ENCODE measurements at places on chromosomes 5 and 9. TPM values are rescaled to one million over a fixed set of nuclear protein-coding genes. Genes with fewer than 3 reads are reported as not detected.

Gene HTR4
- not detected for total RNA-seq

Gene CSF1R
- 0.17 TPM for total RNA-seq

Gene IRX1
- total RNA-seq: not detected

Gene PTBP3
- total RNA-seq: 102 TPM

Gene VAV2
- 33.2 TPM for total RNA-seq

Gene TMEM252
- total RNA-seq: not detected

Gene STC2
- 97.3 TPM for total RNA-seq

Gene PCDHB7
- not detected for total RNA-seq

Gene CEL
- total RNA-seq: 6.9 TPM

Gene DEPDC1B
- total RNA-seq: 39.7 TPM

Gene TSLP
- total RNA-seq: 0.34 TPM

Gene NMUR2
- total RNA-seq: not detected

Gene C7
- 0.74 TPM for total RNA-seq

Gene PDE6A
- total RNA-seq: not detected

Gene IL4
- not detected for total RNA-seq

Gene FRMPD1
- 0.52 TPM for total RNA-seq

Gene SPINK4
- not detected for total RNA-seq

Gene GFI1B
- 0.20 TPM for total RNA-seq

Gene ADGRD2
- not detected for total RNA-seq

Gene GPR151
- not detected for total RNA-seq

Gene BOD1
- 60.2 TPM for total RNA-seq

Gene MRRF
- 88.6 TPM for total RNA-seq

Gene TMEM174
- not detected for total RNA-seq

Gene CHSY3
- 2.3 TPM for total RNA-seq

Gene SLIT3
- 0.10 TPM for total RNA-seq

Gene GDA
- total RNA-seq: 49.4 TPM
